NT2/D1 (cell line): ENCODE measurements at places on chromosomes 6 and 20.

GRCh38 chr20:16732506-16733152, 2.8 kb downstream of the SNRPB2 start:
- no peak for DNase-seq

- DNase-seq: no peak
These were observed 912 bp upstream of the OR12D3 start for GRCh38 chr6:29376003-29376402.

DNA sequence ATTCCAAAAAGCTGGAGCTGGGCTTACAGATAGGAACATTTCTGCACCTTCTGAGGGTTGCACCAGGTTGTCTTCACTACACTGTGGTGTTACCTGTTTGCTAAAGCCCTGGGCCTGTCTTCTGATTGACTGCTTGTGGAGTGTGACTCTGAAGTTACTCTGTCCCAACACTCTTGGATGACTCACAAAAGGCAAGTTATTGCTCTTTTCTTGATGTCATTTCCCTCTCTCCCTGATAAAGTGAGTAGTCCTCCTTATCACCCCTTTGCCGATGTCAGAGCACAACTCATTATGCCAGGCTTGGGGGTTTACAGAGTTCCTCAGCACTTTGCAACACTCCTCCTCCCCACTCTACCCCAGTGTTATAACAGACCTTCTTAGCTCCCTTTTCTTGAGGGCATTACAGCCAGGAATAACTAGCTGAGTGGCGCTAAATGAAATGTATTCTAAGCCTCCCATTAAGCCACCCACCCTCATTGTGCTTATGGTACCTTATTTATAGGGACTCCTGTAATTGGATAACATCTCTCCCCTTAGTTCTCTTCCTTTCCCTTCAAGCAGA, 36.1 kb upstream of the NKX2-4 start:
- no peak for DNase-seq

DNA sequence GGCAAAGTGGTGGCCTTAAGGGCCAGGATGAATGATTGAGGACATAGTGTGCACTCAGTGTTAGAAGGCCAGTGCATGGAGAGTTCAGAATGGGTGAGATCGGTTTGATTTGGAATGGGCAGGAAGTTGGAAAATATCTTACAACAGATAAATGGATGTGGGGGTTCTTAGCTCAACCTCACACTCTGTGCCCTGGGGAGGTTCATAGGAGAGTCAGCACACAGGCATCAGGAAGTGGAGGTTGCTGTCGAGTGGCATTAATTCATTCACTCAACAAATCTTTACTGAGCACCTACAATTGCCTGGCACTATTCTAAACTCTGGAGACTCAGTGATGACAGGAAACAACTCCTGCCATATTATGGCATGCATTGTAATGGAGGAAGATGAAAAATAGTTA, 313.7 kb upstream of the SUPT3H start:
- DNase-seq: no peak

- no peak for DNase-seq
These were observed 564.3 kb upstream of the MARCKS start for GRCh38 chr6:113292646-113293422.
